Activated CD4-positive, alpha-beta memory T cell treated with anti-CD3 and anti-CD28 coated beads for 36 hours (primary cell): ENCODE measurements at places on chromosomes 5 and 9. TPM values are rescaled to one million over a fixed set of nuclear protein-coding genes. Genes with fewer than 3 reads are reported as not detected.
A peak's percentile ranks its signal among the peaks of the same experiment; 100 is the strongest.

Gene CCL27
- total RNA-seq = 0.80 TPM

Gene IQGAP2
- total RNA-seq = 92.7 TPM

DNA sequence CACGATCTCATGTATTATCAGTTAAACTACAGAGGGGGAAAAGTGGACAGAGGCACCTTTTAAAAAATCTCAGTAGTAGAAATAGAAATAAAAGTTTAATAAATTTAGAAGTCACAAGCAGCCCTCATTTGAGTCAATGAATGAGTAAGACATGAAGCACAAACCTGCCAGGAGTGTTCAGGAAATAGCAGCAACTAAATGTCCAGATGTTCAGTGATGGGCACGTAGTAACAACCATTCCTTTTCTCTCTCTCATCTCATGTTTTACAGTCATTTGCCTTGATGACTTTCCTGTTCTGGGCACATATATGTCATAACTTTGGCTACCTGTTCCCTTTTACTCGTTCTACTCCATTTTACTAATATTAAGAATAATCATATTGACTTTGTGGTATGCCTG is 17.7 kb downstream of the ISOC1 start:
- DNase-seq = no peak
- no peak overlapping the region for H3K27ac ChIP-seq
- peaks cover 14% of the 10 kb centered on the region for H3K36me3 ChIP-seq
- H3K27me3 ChIP-seq = no peaks in the 10 kb centered on the region

DNA sequence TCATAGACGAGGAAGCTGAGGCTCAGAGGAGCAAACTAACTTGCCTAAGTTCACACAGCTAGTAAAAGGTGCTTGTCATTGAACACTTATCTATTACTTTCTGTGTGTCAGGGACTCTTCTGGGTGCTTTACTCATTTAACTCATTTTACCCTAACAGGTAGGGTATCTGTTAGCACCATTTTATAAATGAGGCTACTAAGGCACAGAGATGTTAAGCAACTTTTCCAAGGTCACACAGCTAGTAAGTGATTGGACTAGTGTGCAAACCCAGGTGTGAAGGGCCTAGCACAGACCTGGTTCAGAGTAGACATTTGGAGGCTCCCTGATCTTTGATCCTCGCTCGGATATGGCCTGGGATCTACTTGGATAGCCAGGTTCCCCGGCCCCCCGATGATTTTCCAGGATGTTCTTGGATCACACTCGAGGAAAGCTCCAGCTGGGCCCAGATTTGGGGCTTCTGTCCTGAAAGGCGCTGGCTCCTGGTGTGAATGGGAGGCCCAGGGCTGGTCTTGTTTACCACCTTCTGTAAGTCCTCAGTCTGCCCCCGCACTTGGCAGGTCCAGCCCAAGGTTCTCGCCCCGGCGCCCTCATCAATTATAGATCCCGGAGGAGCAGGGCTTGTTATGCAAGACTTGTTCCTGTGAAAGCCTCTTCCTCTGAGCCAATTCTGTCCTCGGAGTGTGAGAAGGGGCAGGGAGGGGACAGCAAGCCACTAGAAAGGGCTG is 37.5 kb downstream of the GSN start:
- no peak overlapping the region for H3K27ac ChIP-seq
- H3K27me3 ChIP-seq = peaks cover 4% of the 10 kb centered on the region
- H3K36me3 ChIP-seq = no peaks in the 10 kb centered on the region

- no peaks in the 10 kb centered on the region for H3K27me3 ChIP-seq
- no peak for DNase-seq
- H3K4me1 ChIP-seq = peaks cover 7% of the 10 kb centered on the region
- no peak overlapping the region for H3K4me3 ChIP-seq
Measured at GRCh38 chr9:130090915-130091314, 37.2 kb downstream of the GPR107 start.

GRCh38 chr9:131642496-131643083 is 97.3 kb downstream of the PRRT1B start:
- peak overlapping the region; percentile 54 for H3K4me3 ChIP-seq
- H3K27ac ChIP-seq = peak overlapping the region; percentile 91
- peaks cover 48% of the 10 kb centered on the region for H3K36me3 ChIP-seq
- peak; percentile 84 for DNase-seq
- no peaks in the 10 kb centered on the region for H3K27me3 ChIP-seq

- H3K4me3 ChIP-seq = no peak overlapping the region
- H3K27ac ChIP-seq = no peak overlapping the region
- no peaks in the 10 kb centered on the region for H3K36me3 ChIP-seq
Measured at GRCh38 chr5:143924311-143924978, 112.5 kb downstream of the HMHB1 start.

- no peak overlapping the region for H3K27ac ChIP-seq
- H3K27me3 ChIP-seq = peaks cover 31% of the 10 kb centered on the region
- H3K36me3 ChIP-seq = peaks cover 2% of the 10 kb centered on the region
- peak; percentile 45 for DNase-seq
- H3K4me1 ChIP-seq = peaks cover 12% of the 10 kb centered on the region
Measured at GRCh38 chr5:132813599-132814502, 749 bp downstream of the SOWAHA start.
